RPMI7951 (cell line): ENCODE measurements at places on chromosomes 3 and 15. TPM values are rescaled to one million over a fixed set of nuclear protein-coding genes. Genes with fewer than 3 reads are reported as not detected.
A peak's percentile ranks its signal among the peaks of the same experiment; 100 is the strongest.

DNA sequence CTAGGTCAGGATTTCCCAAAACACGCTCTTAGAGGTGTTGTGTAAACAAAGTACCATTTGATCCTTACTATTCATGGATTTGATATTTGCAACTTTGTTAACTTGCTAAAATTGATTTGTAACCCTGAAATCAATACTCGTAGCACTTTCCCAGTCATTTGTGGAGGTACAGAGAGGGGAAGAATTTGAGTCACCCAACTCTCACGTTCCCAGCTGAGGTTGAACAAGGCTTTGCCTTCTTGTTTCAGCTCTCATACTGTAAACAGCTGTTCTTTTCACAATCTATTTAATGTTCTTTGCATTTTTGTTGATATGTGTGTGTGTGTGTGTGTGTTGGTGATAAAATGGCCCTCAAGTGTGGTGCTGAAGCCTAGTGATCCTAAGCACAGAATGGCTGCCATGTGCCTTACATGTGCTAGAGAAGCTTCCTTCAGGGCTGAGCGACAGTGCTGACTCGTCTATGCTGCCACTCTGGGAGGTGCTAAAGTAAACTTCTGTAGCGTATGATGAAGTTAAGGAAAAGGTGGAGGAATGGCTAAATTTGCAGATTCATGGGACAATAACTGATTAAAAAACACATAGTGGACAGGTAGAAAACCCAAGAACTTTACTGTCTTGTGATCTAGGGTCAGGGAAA lies 173.2 kb downstream of the APBA2 start:
- DNase-seq = no peak

DNA sequence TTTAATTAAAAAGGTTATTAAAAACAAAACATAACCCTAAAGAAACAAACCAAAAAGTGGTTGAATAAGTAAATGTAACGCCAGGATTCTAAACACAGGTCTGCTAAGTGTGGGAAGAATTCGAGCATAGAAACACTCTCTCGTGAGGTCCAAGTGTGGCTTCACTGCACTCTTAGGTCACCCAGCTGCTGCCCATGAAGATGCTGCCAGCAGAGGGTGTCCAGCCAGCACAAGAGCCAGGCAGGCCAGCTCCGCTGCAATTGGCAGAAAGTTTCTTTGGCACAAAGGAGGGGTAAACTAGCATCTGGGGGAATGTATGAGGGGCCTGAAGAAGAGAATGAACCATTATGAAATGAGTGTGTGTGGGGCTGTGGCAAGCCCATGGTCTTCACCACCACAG lies 215.7 kb upstream of the FEZF2 start:
- DNase-seq = peak; percentile 69

DNA sequence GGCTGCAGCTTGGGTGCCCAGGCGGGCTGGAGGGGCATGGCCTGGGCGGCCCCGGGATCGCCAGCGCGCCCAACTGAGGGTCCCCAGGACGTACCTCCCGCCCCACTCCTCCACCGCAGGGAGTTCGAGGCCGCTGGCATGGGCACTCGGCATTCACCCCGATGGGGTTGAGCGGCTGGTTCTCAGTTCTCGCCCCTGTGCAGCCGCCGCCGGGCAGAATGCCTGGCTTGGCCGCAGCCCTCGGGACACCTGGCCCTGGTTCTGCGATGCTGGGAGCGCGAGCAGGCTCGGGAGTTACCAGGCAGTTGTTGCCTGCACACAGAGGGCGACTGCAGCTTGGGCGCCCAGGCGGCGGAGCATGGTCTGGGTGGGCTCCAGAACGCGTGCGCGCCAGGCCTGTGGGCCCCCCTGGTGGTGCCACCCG lies 121.4 kb downstream of the LMLN start:
- DNase-seq = no peak

SLC2A2 gene
- total RNA-seq = not detected in 2 replicates

TLNRD1 gene
- total RNA-seq = 7.0 and 10.4 TPM in 2 replicates

LOXL1 gene
- total RNA-seq = 45.9 and 55.0 TPM in 2 replicates
